Hindlimb muscle (tissue), 1 donor: ENCODE measurements at places on chromosomes 16 and 17. TPM values are rescaled to one million over a fixed set of nuclear protein-coding genes. Genes with fewer than 3 reads are reported as not detected.

The PRKCB gene
- 1.4 TPM for polyA plus RNA-seq

The CPSF4L gene
- not detected for polyA plus RNA-seq

The TMC8 gene
- polyA plus RNA-seq: 3.7 TPM

The LRRC37B gene
- 13.8 TPM for polyA plus RNA-seq

The RBL2 gene
- polyA plus RNA-seq: 45.6 TPM

The OR3A2 gene
- 0.45 TPM for polyA plus RNA-seq

The CHMP1A gene
- 51.3 TPM for polyA plus RNA-seq

The KRT25 gene
- polyA plus RNA-seq: 0.19 TPM

The TP53TG3F gene
- not detected for polyA plus RNA-seq
